ENCODE measurements at places on chromosomes 3 and 15.
A peak's percentile ranks its signal among the peaks of the same experiment; 100 is the strongest.

GRCh38 chr3:114691871-114692270, 398.0 kb downstream of the TIGIT start:
- no peak for DNase-seq

- DNase-seq = no peak
Observed at GRCh38 chr15:54659646-54660045, 537.1 kb downstream of the RSL24D1 start.

DNA sequence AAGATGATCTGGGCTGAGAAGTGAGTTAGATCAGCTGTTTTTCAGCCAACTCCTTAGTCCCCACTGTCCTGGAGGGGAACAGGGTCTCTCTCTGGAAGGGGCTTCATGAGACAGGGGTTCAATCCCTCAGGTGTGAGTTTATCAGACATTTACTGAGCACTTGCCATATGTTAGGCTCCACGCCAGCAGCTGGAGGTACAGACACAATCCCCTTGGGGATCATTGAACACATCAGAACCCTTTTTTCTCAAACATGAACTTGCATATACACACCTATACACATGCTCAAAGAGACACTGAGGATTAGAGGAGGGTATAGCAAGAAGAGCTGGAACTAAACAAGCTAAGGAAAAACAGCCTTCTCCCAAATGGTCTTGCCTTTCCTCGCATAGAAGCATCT, 5.5 kb upstream of the BMF start:
- no peak for DNase-seq

- peak; percentile 52 for DNase-seq
Observed at GRCh38 chr15:62899090-62899493, 143.5 kb upstream of the TPM1 start.

DNA sequence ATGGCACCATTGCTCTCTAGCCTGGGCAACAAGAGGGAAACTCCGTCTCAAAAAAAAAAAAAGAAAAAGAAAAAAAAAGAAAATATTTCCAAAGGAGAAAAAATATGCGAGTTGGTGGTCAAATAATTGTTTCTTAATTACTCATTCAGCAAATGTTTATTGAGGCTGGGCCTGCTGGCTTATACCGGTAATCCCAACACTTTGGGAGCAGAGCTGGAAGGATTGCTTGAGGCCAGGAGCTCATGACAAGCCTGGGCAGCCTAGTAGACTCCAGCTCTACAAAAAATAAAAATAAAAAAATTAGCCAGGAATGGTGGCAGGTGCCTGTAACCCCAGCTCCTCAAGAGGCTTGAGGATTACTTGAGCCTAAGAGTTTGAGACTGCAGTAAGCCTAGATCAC, 4.1 kb downstream of the KNL1 start:
- no peak for DNase-seq

Measured in Calu3 (cell line).